ENCODE measurements at places on chromosomes 4 and X.

DNA sequence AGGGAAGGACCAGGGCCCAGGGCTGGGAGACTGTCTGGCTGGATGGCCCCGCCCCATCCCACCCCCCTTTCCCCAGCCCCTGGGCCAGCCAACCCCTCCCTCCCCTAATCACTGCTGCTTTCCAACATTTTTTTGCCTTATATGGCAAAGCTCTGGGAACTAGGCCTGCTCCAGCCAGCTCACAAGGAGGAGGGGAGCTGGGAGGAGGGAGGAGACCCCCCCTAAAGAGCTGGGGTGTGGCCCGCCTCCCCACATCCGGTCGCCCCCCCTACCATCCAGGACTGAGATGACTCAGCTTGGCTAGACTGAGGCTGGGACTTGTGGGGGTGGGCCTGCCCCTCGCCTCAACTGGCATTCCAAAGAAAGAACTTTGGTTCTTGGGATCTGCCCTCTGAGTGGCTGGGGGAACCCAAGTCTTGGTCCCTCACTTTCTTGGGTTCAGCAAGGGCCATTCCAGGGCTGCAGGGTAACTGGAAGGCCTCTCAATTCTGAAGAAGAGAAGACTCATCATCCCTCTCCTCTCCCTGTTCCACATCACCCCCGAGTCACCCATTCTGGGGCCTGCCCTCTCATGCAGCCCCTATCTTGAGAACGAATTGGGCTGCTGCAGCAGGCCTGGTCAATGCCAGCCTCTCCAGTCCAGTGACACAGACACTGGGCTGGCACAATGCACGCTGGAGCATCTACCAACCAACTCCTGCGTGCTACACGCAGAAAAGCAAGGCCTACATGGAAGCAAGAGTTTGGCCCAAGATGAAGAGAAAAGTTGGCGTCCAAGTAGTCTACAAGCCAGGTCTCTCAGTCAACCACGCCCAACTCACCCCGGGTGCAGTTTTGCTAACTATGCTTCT lies 4.8 kb downstream of the FLNA start:
- DNase-seq = peak; percentile 63

DNA sequence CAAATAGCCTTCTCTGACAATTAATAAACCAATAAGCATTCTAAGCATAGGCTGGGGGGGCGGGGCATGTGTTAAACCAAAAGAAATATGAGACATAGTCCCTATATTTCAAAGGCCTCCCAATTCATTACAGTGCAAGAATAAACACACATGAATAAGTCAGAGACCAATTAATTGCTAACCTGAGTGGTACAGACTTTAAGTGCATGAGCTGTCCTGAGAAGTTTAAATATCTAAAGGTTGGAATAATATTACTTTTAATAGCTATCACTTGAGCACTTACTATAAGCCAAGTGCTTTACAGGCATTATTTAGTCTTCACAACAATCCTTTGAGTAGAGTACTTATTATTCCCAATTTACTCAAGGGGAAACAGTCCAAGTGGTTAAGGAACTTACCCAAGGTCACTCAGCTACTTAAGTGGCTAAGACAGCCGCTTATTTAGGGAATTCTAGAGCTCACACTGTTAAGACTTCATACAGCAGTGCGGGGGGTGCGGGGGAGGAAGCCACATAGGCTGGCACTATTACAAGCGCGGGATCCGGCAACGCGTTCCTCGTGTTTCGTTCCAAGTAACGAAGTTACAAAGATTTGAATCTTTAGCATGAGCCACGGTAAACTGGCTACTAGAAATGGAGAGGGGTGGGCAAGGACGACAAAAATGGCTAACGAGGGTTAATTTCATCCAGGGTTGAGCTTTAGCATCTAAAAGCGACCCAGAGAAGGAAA lies 1.4 kb downstream of the THOC2 start:
- no peak for DNase-seq

GRCh38 chr4:79964400-79965211 lies 108.4 kb downstream of the ANTXR2 start:
- DNase-seq = no peak

- DNase-seq = no peak
These were observed 1659.8 kb upstream of the ADGRL3 start for GRCh38 chr4:59540311-59540710.

DNA sequence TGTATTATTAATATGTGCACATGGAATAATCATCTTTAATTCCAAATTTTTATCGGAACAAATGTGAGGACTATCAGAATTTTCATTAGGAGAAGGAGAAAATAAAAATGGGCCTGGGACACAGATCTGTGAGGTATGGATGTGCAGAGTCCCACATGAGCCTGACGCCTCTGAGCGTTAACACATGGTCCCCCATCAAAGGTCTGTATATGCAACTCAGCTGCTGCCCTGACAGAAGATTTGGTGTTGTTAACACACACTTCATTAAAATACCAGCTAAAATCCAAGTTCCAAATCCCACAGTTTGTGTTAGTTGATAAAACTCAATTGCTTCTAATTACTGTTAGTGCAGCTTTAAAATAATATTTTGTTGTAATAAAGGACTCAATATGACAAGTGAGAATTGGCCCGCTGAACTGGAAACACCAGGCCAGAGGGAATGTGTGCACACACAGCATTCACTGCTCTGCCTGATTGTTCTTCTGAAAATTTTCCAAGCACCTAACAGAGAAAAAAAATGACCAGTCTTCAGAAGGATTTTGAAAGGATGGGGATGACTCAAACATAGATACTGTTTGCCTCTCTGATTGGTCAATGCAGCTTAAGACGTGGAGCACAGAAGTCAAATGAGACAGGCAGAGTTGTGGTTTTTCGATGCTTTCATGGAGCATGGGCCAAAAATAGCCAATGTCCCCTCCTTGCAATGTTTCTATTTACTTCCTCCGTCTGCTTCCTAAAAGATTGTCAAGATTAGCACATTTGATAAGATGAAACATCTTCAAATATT lies 266.6 kb downstream of the NKX6-1 start:
- DNase-seq = no peak

Measured in stimulated activated CD8-positive, alpha-beta memory T cell treated with anti-CD3 and anti-CD28 coated beads, Interleukin-4, amount 100 ng/mL, for 1 hour (primary cell).